Nucleus accumbens (tissue), 56 donors: ENCODE measurements at places on chromosomes 4 and X.

GRCh38 chrX:118928151-118928550, 46.3 kb upstream of the LONRF3 start:
- no peak for DNase-seq

DNA sequence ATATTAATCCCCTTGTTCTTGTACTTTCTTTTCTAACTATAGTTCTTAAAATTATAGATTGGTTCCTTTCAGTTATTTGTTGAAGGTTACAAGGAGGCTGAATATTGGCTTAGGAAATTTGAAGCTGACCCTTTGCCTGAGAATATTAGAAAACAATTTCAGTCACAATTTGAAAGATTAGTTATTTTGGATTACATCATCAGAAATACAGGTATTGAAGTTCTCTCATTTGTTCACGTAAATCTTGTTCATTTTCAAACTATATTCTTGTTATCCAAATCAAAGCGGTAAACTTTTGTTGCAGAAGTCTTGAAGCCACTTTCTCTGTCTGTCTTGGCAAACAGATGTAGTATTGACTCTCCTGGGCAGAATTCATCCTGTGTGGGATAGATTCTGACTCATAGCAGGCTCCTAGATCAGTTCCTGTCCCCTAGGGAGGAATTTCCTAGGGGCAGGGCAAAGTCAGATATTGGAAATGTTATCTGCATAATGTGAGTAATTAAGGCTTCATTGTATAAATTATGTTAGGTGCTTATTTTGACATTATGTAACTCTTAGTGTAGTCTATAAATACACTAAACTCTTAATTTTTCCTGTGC, 25.2 kb downstream of the PI4K2B start:
- DNase-seq, result no peak

DNA sequence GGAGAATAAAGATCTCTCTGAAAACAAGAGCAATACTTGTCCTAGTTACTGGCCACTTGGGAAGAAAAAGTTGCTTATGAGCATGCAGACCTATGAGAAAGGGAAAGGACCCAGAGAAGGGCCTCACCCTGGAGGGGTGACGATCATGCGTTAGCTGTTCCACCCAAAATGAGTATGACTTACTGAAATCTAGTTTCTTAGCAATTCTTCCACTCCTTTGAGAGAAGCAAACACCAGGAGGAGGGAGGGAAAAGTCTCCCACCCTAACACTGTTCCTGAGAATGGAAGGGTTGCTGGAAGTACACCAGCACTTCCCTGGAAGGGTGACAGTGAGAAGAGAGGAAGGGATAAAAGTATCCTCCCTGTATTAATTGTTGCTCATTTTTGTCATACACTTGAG, 107.9 kb downstream of the ADGRL3 start:
- no peak for DNase-seq

GRCh38 chr4:4289055-4289454, 899 bp downstream of the LYAR start:
- DNase-seq, result no peak

- DNase-seq, result no peak
These were observed 7.0 kb downstream of the C4orf50 start for GRCh38 chr4:6011271-6011671.

DNA sequence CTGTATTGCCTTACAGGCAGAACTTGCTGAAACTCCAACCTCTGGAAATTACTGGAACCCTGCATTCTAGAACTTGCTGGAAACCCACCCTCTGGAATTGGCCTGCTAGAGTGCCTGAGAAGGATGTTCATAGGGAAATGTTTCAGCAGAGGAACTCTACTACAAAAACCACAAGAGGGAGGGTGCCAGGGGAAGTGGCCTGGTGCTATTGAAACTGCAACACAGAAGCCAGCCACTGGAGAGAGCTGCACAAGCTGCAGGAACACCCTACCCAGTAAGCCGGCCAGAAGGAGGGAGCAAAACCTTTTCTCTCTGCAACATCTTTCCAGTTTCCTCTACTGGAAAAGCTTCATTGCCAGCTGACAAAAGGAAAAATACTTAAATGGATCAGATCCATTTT, 2.5 kb upstream of the BRWD3 start:
- no peak for DNase-seq

DNA sequence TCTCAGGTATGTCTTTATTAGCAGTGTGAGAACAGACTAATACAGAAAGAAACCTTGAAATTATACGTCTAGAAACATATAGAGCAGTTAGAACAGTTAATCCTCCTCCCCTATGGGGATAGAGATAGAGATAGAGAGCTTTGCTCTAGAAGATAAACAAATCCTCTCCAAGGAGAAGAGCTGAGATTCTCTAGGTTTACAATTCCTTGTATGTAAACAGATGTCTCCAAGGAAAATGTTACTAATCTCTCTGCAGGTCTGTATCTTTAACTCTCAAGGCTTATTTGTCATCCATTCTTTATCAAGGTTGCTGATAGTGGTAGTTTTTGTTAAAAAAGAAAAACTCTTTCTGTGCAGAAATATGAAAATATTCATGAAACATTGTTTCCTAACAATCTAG, 282.1 kb upstream of the GIMD1 start:
- DNase-seq, result no peak
